NCI-H446 (cell line): ENCODE measurements at places on chromosomes 13 and 19.

GRCh38 chr13:81058211-81058915, 717.4 kb upstream of the SPRY2 start:
- no peak for DNase-seq

- no peak for DNase-seq
These were observed 138.2 kb downstream of the KCNRG start for GRCh38 chr13:50153401-50153800.

DNA sequence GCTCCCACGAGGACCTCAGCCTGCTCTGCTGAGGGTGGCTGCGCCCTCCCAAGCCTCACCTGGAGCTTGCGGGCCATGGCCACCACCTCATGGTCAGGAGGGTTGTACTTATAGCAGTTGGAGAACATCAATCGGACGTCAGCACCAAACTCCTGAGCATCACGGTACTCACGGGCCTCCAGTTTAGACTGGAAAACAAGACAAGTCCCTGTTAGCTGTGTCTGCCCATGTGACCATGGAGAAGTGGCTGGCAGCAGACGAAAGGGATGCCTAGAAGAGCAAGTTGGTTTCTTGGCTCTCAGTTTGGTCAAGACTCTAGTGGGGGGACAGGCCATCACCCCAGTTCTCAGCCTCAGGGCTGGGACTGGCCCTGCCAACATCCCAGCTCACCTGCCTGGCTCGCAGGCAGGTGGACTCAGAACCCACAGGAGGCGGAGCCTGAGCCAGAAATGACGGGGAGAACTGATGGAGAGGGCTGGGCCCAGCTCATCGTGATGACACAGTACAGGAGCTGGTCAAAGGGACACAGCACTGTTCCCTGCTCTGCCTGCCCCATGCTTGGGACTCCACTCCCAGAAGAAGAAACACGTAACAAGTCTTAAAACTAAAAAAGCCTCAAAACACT, 31.2 kb upstream of the EPHX3 start:
- DNase-seq: no peak

DNA sequence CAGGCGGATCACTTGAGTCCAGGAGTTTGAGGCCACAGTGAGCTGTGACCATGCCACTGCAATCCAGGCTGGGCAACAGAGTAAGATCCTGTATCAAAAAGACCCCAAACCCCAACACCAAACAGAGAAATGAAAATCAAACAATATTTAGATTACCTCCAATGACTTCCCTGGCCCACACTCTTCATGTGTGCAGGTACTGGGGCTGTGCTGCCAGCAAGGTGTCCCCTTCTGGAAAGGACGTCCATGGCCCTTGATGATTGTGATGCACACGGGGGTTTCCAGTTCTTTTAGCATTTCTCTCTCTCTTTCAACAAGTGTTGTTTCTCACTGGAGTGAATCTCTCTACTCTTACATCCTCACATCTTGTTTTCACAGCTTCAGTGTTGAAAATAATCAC, 23.7 kb upstream of the LGALS14 start:
- DNase-seq: no peak

DNA sequence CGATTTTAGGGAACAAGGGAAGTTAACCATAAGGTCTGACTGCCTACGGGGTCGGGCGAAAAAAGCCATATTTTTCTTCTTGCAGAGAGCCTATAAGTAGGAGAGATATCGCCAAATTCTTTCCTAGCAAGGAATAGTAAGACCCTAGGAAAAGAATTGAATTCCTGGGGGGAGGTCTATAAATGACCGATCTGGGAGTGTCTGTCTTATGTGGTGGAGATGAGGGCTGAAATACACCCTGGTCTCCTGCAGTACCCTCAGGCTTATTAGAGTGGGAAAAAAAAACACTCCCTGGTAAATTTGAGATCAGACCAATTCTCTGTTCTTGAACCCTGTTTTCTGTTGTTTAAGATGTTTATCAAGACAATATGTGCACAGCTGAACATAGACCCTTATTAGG, 447.5 kb upstream of the ATXN8OS start:
- DNase-seq: no peak

DNA sequence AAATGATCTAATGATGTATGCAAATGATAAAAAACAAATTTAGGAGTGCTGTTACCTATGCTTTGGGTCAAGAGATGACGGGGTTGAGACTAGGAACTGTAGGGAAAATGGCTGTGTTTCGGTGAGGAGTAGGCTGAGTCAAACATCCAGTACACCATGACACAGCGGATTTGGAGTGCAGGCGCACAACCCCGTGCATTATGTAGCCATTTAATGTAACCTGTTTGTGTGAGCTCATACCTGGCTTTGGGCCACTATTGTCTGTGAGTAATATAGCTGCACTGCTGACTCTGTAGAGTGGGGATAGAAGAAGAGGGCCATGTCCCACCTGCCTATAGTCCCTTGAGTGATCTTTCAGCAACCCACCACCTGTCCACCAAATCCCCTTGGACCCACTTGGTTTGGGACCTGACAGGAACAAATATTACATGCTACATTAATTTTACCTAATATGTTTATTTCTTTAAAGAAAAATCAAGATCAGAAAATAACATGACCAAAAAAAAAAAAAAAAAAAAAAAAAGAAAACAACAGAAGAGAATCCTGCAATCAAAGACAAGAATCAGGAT, 95.5 kb upstream of the KLHL1 start:
- no peak for DNase-seq

GRCh38 chr13:40060296-40061007, 405.0 kb downstream of the COG6 start:
- peak; percentile 60 for DNase-seq

GRCh38 chr13:39105110-39105509, 66.9 kb downstream of the NHLRC3 start:
- no peak for DNase-seq

- DNase-seq: no peak
These were observed 9.8 kb downstream of the SAFB start for GRCh38 chr19:5632657-5633056.

- DNase-seq: peak; percentile 68
These were observed 55.2 kb downstream of the ATP7B start for GRCh38 chr13:51955816-51956603.

- DNase-seq: peak; percentile 77
These were observed 2.1 kb upstream of the CCL25 start for GRCh38 chr19:8050274-8051096.

GRCh38 chr13:100341327-100341726, 247.3 kb downstream of the GGACT start:
- DNase-seq: no peak

DNA sequence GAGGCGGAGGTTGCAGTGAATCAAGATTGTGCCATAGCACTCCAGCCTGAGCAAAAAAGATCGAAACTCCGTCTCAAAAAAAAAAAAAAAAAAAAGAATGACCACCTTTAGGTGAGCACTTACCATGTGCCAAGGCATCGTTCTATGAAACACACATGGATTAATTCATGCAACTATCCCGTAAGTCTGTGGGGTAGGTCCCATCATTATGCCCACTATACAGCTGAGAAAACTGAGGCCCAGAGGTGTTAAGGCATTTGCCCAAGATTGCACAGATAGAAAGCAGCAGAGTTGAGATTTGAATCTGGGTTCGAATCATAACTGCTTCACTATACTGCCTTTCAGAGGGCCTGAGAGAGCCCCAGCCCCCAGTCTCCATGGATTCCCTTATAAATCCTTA, 2.3 kb downstream of the GMFG start:
- no peak for DNase-seq

DNA sequence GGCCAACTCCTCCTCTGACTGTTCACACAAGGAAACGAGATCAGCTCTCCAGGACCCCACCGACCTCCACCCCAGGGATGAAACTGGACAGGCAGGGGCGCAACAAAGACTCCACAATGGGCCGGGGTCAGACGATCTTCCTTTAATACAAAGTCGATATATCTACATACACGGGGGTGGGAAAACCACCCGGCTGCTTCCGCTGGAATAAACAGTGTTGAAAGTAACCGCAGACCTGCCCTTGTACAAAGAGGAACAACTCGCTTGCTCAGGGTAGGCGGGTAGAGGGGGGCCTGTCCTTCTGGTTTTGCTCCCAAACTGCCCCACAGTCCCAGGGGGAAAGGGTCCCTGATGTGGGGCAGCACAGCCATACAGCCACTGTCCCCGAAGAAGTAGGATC, 135.2 kb downstream of the PTPRS start:
- no peak for DNase-seq

DNA sequence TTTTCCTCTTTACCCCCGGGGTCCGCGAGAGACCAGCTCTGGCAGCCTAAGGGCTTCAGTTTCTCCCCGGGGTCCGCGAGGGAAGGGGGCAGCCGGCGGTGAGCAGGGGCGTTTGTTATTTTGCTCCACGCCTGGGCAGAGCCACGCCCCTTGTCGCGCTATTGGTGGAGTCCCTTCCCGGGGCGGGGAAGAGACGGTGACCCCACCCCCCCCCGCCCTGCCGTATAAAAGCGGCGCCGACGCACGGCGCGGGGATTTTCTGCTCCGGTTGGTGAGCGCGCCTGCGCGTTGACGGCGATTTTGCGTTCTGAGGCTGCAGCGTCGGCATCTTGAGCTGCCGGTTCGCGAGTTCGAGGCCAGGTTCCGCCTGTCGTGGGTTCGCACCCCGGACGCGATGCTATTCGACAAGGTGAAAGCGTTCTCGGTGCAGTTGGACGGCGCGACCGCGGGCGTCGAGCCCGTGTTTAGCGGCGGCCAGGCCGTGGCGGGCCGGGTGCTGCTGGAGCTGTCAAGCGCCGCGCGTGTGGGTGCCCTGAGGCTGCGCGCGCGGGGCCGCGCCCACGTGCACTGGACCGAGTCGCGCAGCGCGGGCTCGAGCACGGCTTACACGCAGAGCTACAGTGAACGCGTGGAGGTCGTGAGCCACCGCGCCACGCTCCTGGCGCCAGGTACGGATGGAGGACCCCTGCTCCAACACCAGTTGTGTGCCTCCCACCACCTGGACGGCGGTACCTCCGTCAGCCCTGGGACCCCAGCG, at the start of gene ARRDC2:
ARRDC2 (plus strand) TSS at position 254 of the 757 bp plus-strand sequence; CDS start at position 395, 141 bp downstream.
- peak; percentile 97 for DNase-seq

- peak; percentile 32 for DNase-seq
These were observed 697 bp upstream of the DGKH start for GRCh38 chr13:42047561-42048341.

GRCh38 chr19:49983645-49984229, 22.8 kb upstream of the SIGLEC11 start:
- peak; percentile 38 for DNase-seq

DNA sequence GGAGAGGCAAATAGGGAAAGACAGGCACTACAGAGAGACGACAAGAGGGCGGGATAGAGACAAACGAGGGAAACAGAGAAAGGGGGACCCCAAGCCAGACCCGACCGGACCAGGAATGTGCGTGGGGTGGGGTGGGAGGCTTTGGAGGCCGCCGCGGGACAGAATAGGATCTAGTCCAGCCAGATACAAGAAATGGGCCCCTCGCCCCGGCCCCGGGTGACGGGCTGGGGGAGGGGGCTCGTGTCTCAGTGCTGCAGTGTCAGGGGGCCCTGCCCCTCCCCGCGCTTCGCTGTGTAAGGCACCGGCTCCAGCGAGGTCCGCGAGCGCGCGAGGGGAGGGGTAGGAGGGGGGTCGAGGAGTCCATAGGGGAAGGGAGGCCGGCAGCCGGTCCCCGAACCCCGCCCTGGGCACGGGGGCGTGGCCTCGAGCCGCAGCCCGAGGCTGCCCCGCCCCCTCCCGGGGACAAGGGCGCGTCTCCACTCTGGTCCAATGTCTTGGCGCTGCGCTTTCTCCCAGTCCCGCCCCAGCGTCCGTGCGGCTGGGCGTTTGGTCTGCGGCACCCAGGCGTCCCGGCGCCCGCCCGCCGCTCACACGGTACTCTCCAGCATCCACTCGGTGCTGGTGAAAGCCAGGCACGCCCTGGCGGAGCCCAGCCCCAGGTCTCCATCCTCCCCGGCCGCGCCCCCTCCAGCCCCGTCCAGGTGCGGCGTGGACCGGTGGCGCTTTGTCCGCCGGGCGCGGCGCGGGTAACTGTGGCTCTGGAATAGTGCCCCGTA, 11.0 kb downstream of the IFNL1 start:
- no peak for DNase-seq

DNA sequence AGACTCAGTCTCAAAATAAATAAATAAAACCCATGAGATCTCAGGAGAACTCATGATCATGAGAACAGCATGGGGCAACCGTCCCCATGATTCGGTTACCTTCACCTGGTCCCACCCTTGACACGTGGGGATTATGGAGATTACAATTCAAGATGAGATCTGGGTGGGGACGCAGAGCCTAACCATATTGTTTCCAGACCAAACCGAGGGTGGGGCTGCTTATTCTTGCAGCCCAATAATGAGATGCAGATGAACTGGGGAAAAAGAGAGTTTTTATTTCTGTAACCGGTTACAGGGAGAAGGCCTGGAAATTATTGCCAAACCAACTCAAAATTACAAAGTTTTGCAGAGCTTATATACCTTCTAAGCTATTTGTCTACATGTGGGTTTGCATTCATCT, 12.8 kb downstream of the TRAPPC2B start:
- no peak for DNase-seq

GRCh38 chr19:37699057-37699456, 20.5 kb downstream of the ZNF607 start:
- DNase-seq: no peak

- DNase-seq: no peak
These were observed 147.5 kb upstream of the OBI1 start for GRCh38 chr13:78806457-78806856.

GRCh38 chr19:46840498-46840942, 10.1 kb downstream of the AP2S1 start:
- DNase-seq: peak; percentile 84

GRCh38 chr13:98508685-98509084, 68.2 kb downstream of the STK24 start:
- DNase-seq: no peak

DNA sequence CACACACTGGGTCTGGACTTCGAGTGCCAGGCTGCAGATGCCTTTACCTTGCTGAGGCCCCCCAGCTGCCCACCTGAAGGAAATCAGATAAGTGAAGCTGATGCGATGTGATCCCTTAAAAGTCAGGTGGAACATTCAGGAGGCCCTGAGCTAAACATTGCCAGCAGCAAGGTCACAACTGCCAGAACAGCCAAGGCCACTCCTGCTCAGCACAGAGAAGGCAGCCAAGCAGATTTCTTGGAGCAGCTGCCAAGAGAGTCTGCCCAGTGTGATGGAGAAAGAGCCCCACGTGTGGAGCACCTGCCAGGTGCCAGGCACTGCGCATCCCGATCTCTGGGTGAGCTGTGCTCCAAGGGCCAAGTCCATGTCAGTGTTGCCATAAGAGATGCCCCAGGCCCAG, 20.6 kb upstream of the UQCRFS1 start:
- no peak for DNase-seq
